ENCODE measurements at places on chromosomes 11 and 22.

- DNase-seq: peak; percentile 89
Measured at GRCh38 chr11:1382831-1383607, 6.7 kb upstream of the BRSK2 start.

- DNase-seq: no peak
Measured at GRCh38 chr11:78615724-78616123, 41.1 kb upstream of the NARS2 start.

DNA sequence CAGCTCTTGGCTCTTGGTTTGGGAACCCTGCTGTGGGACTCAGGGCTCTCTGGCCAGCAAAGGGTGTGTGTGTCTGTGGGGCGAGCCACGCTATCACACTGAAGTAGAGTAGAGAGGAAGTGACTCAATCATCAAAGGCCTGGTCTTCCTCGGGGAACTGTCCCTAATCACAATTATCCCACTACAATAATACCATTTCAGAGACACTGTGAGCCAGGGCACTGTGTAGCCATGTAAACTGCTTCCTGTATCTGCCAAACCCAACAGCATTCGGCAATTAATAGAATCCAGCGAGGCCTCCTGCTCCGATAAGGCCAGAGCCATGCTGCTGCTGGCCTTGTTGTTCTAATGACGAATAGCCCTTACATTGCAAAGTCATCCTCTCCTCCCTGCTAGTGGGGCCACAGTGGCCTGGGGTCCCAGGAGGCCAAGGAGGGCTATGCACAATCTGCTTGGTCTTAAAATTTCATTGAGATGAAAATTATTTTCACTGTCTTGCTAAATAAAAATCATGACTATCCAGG, 49.8 kb upstream of the LMO2 start:
- peak; percentile 46 for DNase-seq

GRCh38 chr11:1917523-1918435, 1.7 kb upstream of the TNNT3 start:
- DNase-seq: peak; percentile 84

- no peak for DNase-seq
Measured at GRCh38 chr22:37803639-37804351, 3.9 kb upstream of the GCAT start.

- no peak for DNase-seq
Measured at GRCh38 chr11:59698506-59698905, 15.1 kb downstream of the OR10V1 start.

- DNase-seq: no peak
Measured at GRCh38 chr11:64474680-64475079, 115.7 kb downstream of the RPS6KA4 start.

DNA sequence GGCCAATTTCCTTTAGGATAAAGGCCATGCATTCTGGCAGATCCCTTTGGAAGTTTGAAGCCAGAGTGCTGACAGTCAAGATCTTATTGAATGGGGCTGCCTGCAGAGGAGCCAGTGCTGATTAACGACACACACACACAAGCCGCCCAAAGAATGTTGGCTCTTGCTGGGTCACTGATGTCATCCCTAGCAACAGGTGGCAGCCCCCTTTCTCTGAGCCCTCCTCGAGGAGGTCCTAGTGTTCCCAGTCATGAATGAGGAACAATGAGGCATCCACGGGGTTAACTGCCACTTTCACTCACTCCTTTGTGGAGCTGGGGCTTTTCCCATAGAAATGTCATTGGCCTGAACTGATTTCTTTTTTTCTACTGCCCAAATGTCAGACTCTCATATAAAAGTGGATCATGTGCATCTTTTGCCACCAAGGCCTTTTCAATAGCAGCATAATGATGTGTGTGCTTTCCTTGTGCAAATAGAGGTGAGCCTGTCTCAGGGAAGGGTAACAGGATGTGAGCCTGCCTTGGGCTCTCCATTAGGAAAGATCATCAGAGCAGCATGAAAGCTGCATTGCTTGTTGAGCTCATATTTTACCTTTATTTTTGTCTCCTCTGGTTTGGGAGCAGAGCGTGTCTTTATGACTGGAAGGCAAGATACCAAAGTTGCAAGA, 301.8 kb upstream of the MTNR1B start:
- DNase-seq: no peak

GRCh38 chr11:43947003-43947500, 4.6 kb downstream of the C11orf96 start:
- DNase-seq: no peak

DNA sequence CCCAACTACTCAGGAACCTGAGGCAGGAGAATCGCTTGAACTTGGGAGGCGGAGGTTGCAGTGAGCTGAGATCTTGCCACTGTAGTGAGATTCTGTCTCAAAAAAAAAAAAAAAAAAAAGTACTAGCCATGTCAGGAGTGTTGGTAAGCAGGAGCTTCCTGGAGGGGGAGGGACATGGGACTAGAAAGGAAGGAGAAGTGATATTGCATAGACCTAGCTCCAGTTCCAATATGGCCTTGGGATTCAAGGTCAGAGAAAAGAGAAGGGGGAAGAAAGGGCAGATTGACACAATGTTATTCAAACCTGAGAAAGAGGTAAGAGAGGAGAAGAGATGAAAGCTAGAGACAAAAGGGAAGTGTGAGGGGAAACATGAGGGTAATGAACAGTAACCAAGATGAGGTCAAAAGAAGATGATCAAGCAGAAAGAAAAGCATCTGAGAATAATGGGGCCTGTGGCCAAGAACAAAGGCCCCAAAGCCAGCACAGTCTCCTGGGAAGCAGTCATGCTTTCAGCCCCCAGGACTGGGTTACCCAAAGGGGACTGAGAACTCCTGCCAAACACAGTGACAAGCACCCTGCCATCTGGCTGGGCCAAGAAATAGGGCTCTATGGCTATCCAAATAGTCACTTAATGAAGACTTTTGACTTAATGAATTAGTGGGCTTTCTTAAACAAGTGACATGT, 51.7 kb upstream of the FTH1 start:
- no peak for DNase-seq

- peak; percentile 80 for DNase-seq
Measured at GRCh38 chr11:60831143-60831500, 10.8 kb upstream of the CCDC86 start.

GRCh38 chr11:133418218-133418617, 114.1 kb downstream of the OPCML start:
- no peak for DNase-seq

GRCh38 chr11:121327553-121327952, 35.0 kb downstream of the SC5D start:
- no peak for DNase-seq

DNA sequence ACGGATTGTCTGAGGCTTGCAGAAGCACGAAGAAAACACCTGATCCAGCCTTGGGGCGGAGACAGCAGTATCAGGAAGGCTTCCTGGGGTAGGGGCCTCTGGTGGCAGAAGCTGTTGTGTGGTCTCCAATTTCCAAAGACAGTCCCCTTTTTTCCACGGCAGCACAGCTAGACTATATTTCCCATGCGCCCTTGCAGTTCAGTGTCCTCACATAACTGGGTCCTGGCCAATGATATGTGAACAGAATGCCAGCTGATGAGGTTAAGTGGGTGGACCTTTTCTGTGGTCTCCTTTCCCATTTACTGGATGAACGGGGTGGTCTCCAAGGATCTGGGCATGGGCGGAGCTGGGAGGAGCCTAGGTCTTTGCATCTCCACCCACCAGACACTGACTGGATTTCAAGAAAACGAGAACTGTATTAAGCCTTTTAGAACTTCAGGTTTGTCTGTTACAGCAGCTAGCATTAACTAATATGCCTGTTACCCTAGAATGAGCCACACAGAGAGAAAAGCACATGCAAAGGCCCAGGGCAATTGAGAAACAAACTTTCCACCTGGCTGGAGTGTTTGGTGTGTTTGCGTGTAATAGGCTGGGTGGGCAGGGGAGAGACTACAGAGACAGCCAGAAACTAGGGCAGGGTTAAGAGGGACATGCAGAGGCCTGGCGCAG, 6.2 kb downstream of the GAL3ST1 start:
- DNase-seq: no peak

DNA sequence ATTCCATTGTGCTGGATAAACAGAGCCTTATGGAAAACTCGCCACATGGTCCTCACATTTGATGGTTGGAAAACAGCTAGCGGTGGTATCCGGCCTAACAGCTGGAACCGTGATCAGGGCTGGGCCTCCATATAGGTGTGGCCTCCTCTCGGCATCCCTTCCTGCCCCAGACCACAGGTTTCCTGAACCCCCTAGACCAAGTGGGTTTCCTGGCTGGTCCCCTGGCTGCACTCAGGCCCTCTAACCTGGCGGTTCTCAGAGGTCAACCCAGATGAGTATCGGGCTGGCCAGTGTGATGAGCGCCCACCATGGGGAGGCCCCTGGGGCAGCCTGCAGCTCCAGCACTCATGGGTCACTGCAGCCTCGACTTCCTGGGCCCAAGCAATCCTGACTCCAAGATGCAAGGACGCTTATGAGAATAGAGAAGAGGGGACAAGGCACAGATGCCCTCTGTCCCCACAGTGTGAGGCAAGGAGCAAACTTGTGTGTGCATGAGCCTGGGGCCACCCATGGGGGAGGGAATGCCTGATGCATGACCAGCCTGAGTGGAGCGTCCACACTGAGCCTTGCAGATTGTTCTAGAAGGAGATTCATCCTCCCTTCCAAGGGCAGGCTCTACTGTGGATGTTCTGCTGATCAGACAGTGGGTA, 53.4 kb upstream of the WNT7B start:
- DNase-seq: peak; percentile 48

- no peak for DNase-seq
Measured at GRCh38 chr11:130055617-130056016, 14.1 kb upstream of the APLP2 start.

- no peak for DNase-seq
Measured at GRCh38 chr11:41323446-41323845, 136.0 kb downstream of the LRRC4C start.

DNA sequence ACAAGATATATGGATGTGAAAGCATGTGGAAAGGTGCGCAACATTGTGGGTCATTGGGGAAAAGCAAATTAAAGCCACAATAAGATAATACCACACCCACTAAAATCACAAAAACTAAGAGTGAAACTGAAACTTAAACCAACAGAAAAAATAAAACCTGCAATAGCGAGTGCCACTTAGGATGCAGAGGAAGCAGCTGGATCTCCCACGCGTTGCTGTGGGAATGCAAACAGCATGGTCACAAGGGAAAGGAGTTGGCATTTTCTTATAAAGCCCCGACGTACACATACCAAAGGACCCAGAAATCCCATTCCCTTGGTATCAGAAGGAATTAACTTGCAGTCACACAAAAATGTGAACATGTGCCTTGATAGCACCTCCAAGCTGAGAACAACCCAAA, 712.0 kb downstream of the TBC1D22A start:
- no peak for DNase-seq

Measured in heart left ventricle (tissue), 16 donors.